Activated naive CD4-positive, alpha-beta T cell treated with anti-CD3 and anti-CD28 coated beads for 36 hours (primary cell): ENCODE measurements at places on chromosomes 6 and 20. TPM values are rescaled to one million over a fixed set of nuclear protein-coding genes. Genes with fewer than 3 reads are reported as not detected.

- no peak overlapping the region for H3K4me3 ChIP-seq
- no peaks in the 10 kb centered on the region for H3K27me3 ChIP-seq
- no peak for DNase-seq
- no peaks in the 10 kb centered on the region for H3K4me1 ChIP-seq
Measured at GRCh38 chr20:15064741-15065140, 727.3 kb upstream of the FLRT3 start.

GRCh38 chr6:25366903-25367545, 87.8 kb downstream of the CARMIL1 start:
- peak overlapping the region; percentile 66 for H3K4me3 ChIP-seq
- H3K36me3 ChIP-seq: no peaks in the 10 kb centered on the region
- peak; percentile 65 for DNase-seq
- peak overlapping the region; percentile 75 for H3K27ac ChIP-seq

Gene PPP1R16B
- 40.0 TPM for total RNA-seq

- H3K27me3 ChIP-seq: no peaks in the 10 kb centered on the region
- H3K36me3 ChIP-seq: no peaks in the 10 kb centered on the region
Measured at GRCh38 chr6:50288241-50288640, 238.5 kb upstream of the DEFB112 start.

GRCh38 chr6:21616005-21616404, 22.5 kb downstream of the SOX4 start:
- no peaks in the 10 kb centered on the region for H3K36me3 ChIP-seq
- peaks cover 7% of the 10 kb centered on the region for H3K27me3 ChIP-seq
- DNase-seq: no peak
- no peak overlapping the region for H3K27ac ChIP-seq
- no peaks in the 10 kb centered on the region for H3K4me1 ChIP-seq

DNA sequence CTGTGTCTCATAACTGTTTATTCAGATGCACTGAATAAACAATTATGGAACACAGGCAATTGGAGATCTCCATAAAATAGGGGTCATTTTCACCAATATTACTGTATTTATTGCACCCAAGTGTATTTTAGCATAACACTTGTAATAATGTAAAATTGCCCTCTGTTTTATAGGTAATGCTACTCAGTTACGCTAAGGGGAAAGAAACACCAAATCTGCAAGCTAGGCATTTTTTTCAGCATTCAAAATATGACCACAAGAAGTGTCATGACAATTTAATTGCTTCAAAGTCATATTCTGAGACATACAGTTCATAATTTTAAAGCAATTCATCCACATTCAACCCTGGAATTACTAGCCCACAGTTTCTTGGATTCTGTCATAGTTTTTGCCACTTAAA, 643.2 kb upstream of the NOX3 start:
- no peaks in the 10 kb centered on the region for H3K4me1 ChIP-seq
- H3K4me3 ChIP-seq: no peak overlapping the region
- peaks cover 4% of the 10 kb centered on the region for H3K36me3 ChIP-seq
- no peaks in the 10 kb centered on the region for H3K27me3 ChIP-seq

- peaks cover 33% of the 10 kb centered on the region for H3K4me1 ChIP-seq
- peak overlapping the region; percentile 99 for H3K4me3 ChIP-seq
- H3K36me3 ChIP-seq: peaks cover 23% of the 10 kb centered on the region
- peak overlapping the region; percentile 98 for H3K27ac ChIP-seq
- DNase-seq: peak; percentile 20
Measured at GRCh38 chr6:117601811-117602150, 530 bp downstream of the GOPC start.

DNA sequence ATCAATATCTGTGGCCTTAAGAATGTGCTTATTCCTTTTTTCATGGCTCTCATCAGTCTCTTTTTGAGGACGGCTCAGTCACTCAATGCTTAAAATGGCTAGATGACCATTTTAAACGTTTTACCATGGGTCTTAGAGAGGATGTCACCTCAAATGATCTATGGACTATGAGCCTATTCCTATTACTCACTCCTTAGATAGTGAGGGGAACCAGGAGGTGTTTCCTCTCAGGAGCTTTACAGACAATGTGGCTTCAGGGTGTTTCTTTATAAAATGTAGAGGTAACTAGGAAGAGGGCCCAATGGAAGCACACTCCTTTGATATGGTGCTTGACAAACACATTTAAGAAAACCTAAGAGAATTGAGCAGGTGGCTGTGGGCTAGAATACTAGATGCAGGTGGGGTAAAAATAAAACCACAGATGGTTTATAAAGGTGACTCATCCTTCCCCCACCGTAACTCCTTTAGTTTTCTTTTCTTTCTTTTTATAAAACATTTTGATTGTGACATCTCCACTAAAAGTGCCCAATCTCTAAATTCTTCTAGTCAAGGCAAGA, 1.5 kb upstream of the TMEM200A start:
- peak overlapping the region; percentile 20 for H3K4me3 ChIP-seq
- H3K27me3 ChIP-seq: peaks cover 19% of the 10 kb centered on the region
- no peaks in the 10 kb centered on the region for H3K36me3 ChIP-seq

Gene PI3
- not detected for total RNA-seq

GRCh38 chr6:17480476-17480875, 87.1 kb downstream of the CAP2 start:
- H3K27me3 ChIP-seq: peaks cover 9% of the 10 kb centered on the region
- no peaks in the 10 kb centered on the region for H3K36me3 ChIP-seq
- H3K4me1 ChIP-seq: no peaks in the 10 kb centered on the region
- no peak for DNase-seq
- H3K27ac ChIP-seq: no peak overlapping the region

Gene ZNF184
- total RNA-seq: 14.3 TPM

DNA sequence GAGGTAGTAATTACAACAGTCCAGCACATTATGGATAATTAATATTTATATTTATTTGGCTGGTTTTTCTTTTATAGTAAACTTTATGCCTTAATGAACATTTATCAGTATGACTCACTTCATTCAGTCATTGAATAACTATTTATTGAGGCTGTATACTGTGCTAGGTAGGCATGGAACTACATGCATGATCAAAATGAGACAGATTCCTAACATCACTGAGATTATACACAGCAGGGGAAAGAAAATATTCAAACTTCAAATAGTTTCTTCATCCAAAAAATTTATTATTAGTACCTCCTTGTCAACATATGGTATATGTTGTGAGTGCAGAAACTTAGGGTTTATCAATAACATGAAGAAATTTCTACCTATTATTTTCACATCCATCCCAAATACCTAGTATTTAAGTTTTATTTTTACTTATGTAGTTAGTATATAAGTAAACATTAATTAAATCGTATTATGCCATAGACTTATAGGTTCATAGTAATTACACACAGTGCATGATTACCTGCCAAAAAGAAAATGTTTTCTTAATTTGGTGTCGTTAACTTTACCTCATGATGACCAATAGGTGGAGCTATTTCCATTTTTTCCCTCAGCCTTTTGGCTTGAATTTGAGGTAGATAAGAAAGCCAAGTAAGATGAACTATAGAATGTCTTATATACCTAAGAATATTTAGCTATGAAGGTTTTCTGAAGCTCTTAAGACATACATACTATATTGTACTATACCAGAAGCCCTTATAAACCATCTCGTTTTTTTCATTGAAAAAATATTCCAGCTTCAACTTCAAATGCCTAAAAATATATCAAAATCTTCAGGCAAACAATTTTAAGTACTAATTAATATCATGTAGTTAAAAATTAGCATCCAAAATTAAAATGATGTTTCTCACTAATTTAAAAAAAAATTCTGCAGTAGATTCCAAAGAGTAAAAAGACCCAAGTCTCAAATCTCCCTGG, 12.5 kb upstream of the TMEM30A start:
- no peak for DNase-seq
- no peaks in the 10 kb centered on the region for H3K27me3 ChIP-seq
- peaks cover 2% of the 10 kb centered on the region for H3K4me1 ChIP-seq
- no peak overlapping the region for H3K27ac ChIP-seq
- H3K4me3 ChIP-seq: no peak overlapping the region

DNA sequence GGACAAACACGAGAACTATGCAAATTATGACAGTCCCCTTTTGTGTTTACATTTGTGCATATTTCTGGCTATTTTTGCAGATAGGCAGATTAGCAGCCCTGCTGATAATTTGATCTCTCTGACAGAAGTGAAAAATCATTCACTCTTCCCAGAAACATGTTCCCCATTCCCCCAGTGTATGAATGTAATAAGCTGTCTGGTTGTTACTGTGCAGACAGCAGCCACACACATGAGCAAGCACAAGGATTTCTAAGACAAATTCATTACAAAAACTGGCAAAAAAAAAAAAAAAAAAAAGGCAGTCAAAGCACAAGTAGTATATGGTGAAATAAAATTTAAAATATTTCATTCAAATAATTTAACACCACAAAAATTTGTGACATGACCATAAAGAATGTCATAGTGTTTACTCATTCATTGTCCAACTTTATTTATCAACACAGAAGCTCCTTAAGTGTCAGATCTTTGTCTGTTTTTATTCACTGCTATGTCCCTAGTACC, 95.5 kb upstream of the VGLL2 start:
- no peak overlapping the region for H3K4me3 ChIP-seq
- no peaks in the 10 kb centered on the region for H3K4me1 ChIP-seq
- H3K36me3 ChIP-seq: no peaks in the 10 kb centered on the region
- H3K27me3 ChIP-seq: no peaks in the 10 kb centered on the region

DNA sequence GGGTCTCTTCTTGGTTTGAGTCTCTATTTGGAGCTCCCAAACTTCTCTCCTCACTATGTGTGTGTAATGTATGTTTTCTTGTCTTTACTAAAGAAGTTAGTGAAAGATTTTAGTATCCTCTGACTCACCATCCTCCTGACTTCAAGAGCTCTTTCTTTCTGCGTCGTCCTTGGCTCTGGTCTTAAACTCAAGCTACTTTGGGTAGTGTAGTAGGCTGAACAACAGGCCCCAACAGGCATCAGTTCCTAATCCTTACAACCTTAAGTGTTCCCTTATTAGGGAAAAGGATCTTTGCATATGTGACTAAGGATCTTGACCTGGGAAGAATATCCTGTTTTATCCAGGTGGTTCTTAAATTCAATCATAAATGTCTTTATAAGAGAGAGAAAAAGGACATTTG, 810.2 kb downstream of the MAFB start:
- no peaks in the 10 kb centered on the region for H3K36me3 ChIP-seq
- H3K4me3 ChIP-seq: no peak overlapping the region
- no peaks in the 10 kb centered on the region for H3K4me1 ChIP-seq
- no peak overlapping the region for H3K27ac ChIP-seq

- no peak overlapping the region for H3K27ac ChIP-seq
- DNase-seq: no peak
- no peaks in the 10 kb centered on the region for H3K27me3 ChIP-seq
Measured at GRCh38 chr6:100845676-100846075, 35.5 kb downstream of the ASCC3 start.

Gene CNR1
- not detected for total RNA-seq

Gene ADAT2
- 39.5 TPM for total RNA-seq

GRCh38 chr6:71190809-71191208, 97.8 kb upstream of the OGFRL1 start:
- no peaks in the 10 kb centered on the region for H3K4me1 ChIP-seq
- peaks cover 4% of the 10 kb centered on the region for H3K27me3 ChIP-seq
- no peak overlapping the region for H3K27ac ChIP-seq
- no peak for DNase-seq

DNA sequence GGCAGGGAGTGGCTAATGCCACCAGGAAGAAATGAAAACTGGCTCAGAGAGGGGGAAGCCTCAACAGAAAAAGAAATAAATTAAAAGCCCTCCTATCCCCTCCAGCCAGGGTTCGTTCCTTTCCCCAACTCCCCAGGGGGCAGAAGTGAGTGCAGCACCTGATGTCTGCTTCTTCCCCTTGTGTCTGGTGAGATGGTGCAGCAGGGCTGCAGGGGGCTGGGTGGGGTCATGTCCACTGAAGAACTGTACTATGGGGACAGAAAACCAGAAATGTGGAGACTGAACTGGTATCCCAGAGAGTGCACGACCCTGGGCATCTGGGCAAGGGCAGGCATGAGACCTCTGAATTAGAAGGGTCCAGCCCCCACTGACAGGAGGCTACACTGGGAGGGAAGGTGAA, 4.0 kb downstream of the EGFL8 start:
- H3K27me3 ChIP-seq: no peaks in the 10 kb centered on the region
- peaks cover 12% of the 10 kb centered on the region for H3K4me1 ChIP-seq
- DNase-seq: no peak
- H3K27ac ChIP-seq: no peak overlapping the region
- peaks cover 26% of the 10 kb centered on the region for H3K36me3 ChIP-seq

DNA sequence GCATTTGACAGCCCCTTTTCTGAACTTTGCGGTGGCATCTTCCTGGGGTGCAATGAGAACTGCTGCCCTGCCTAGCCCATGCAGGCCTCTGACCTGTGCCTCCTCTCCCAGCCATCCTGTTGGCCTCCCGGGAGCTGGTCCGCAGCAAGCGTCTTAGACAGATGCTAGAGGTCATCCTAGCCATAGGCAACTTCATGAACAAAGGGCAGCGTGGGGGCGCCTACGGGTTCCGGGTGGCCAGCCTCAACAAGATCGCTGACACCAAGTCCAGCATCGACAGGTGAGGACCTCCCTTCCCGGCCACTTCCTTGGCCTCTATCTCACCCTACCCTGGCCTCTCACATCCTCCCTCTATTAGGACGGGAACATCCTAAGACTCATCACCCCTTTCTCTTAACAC, 37.6 kb downstream of the MOCS1 start:
- H3K27me3 ChIP-seq: peaks cover 4% of the 10 kb centered on the region
- H3K4me1 ChIP-seq: no peaks in the 10 kb centered on the region
- no peak overlapping the region for H3K4me3 ChIP-seq

DNA sequence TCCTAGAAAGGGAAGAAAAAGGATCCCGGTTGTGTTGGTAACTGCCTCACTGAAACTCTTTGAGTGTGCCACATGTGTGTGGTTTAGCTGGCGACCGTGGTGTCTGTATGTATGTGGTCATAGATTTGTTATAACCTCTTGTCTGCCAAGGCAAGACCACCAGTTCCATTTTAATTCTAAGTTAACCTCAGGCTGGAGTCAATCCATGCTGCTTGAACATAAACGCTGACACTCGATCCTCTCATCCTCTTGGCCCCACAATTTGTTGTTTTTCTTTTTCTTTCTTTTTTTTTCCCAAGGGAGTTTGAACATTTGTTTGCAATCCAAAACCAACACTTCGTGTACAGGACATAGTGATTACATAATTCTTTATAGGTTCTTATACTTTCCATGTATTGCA, 318.9 kb upstream of the JAG1 start:
- no peaks in the 10 kb centered on the region for H3K36me3 ChIP-seq
- DNase-seq: no peak
- no peak overlapping the region for H3K4me3 ChIP-seq
- no peak overlapping the region for H3K27ac ChIP-seq

DNA sequence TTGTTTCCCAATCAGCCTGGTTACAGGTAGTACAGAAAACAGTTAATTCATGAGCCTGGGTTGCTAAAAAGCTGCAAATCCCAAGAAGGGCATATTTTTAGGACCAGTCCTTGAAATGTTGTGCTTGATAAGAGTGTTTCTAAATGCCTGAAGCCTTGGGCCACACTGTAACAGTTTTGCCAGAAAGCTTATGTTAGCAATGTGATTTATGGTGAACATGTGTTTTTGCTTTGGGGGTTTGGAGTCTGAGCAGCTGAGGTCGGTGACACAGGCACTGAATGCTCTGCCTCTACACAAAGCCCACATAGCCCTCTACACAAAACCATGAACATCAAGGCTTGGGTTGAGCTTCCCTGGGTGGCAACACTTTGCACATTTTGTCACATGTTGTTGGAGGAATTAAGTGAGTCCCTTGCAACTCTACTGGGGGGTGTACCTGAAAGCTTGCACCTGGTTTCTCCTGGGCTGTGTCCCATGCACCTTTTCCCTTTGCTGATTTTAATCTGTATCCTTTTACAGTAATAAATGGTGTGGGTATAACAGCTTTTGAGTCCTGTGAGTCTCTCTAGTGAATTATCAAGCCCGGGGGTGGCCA, 22.2 kb downstream of the AHI1 start:
- DNase-seq: no peak
- H3K4me1 ChIP-seq: peaks cover 2% of the 10 kb centered on the region
- no peak overlapping the region for H3K27ac ChIP-seq
- H3K4me3 ChIP-seq: no peak overlapping the region
